ENCODE measurements at places on chromosomes 6 and 20.

DNA sequence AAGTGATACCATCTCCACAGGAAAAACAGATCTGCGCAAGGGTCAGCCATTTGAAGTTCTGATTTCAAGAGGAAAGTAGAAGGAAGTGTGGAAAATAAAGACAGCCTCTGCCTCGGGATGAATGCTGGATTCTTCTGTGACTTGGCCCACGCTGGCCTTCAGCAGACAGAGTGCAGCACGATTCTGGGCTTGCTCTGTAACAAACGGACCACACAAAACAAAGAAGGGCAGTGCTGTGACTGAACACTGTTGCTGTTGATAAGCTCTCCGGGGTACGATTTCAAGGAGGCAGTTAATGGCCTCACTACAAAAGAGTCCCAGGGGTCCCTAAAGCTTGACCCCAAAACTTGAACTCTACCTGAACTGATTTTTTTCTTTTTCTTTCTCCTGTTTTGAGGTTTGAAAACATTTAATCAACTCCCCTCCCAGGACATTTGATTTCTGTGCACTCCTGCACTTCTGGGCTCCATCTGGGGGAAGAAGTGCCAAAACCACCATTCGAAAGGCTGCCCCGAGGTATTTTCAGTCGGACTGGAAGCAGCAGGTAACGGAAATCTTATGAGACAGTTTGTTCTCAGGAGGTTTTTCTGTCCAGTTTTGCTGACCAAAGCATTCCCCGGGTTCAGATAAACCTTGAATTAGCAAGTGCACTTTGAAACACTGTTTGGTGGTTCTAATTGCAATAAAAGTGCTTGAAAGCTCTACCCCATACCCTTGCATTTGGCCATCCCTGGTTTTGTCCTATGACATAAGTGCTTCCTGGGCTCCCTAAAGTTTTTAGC lies 189.6 kb downstream of the MYLK4 start:
- DNase-seq = peak; percentile 18

DNA sequence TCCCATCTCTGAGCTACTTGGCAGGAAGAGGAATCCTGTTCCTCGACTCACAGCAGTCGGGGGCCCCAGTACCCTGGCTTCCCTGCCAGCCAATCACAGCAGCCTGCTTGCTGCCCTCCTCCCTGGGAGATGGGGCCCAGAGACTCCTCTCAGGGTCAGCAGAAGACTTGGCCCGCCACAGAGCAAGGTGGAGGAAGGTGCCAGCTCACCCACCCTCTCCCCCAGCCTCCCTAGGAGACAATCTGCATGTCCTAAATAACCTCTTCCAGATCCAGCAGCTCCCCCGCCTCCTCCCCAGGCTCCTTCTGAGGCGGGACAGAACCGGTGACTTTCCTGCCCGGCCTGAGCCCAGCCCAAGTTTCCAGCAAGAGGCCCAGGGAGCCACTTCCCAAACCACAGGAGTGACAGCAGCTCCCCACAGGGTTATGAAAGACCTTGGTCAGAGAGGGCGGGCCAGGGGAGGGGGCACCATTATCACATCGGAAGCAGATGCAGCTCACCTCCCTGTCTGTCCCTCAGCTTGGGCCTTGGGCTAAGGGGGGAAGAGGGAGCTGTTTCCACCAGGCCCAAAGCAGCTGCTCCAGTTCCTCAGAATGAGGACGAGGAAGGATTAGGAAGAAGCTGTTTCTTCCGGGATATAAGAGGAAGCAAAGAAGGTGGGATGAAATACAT lies 2.3 kb downstream of the CCND3 start:
- DNase-seq = no peak

- DNase-seq = no peak
These were observed 92.1 kb upstream of the EEF1E1 start for GRCh38 chr6:8194490-8194889.

- DNase-seq = no peak
These were observed 75.0 kb downstream of the MDGA1 start for GRCh38 chr6:37622646-37623071.

- no peak for DNase-seq
These were observed 67.1 kb downstream of the FYN start for GRCh38 chr6:111806165-111806547.

GRCh38 chr6:88238065-88238464 lies 71.9 kb upstream of the CNR1 start:
- no peak for DNase-seq

DNA sequence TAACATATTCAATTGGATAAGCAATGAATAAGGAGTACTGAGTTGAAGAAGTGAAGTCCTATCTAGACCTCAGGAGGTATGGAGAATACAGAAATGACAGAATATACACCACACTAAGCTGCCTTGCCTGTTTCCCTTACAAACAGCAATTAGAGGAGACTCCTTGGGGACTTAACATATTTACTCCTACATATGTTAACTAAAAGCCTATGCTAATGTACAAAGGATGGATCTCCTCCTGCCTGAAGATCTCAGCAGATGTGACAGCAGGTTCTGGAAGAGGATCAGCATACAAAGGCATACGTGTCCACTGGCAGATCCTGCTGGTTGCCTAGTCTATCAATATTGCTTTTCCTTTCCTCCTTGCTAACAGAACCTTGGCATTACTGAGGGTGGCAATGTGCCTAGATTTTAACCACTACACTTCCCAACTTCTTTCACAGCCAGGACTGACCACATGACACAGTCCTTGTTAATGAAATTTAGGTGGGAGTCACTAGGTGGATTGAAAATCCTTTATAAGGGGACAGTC lies 29.6 kb downstream of the PRKN start:
- no peak for DNase-seq

- DNase-seq = no peak
These were observed 49.1 kb downstream of the PLAGL1 start for GRCh38 chr6:143958839-143959399.

- DNase-seq = no peak
These were observed 156.5 kb downstream of the BTBD3 start for GRCh38 chr20:12074111-12074655.

- peak; percentile 47 for DNase-seq
These were observed 25.4 kb upstream of the ASIP start for GRCh38 chr20:34215711-34216381.

Measured in spinal cord (tissue), 10 donors.